Motor neuron (in vitro differentiated cells): ENCODE measurements at places on chromosomes 5 and 9. TPM values are rescaled to one million over a fixed set of nuclear protein-coding genes. Genes with fewer than 3 reads are reported as not detected.
A peak's percentile ranks its signal among the peaks of the same experiment; 100 is the strongest.

DNA sequence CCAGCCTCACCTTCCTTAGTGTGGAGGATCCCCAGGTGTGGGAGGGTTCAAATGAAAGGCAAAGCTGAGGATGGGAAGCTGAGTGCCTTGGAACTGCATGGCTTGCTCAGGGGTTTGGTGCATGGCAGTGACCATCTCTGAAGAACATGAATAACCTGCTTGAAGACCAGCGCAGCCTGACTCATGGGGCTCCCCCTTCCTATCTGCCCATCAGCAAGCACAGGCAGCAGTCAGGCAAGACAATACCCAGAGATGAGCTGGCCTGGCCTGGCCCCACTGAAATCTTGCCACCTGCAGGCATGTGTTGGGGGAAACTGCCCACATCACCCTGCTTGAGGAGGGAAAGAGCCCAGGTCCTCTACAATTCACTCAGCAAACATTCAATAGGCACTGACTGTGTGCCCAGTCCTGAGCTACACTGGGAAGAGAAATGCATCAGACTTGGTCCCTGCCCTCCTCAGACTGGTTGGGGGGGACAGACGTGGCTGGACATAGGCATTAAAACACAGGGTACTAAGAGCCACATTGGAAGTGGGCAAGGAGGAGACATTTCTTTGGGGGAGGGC is 105.0 kb upstream of the ALDH1B1 start:
- ATAC-seq = no peak

- peak; percentile 87 for ATAC-seq
These were observed at the start of gene PTGES for GRCh38 chr9:129752900-129753729. Gene PTGES (minus strand): TSS chr9:129753042. CDS start chr9:129753012, 30 bp downstream.

- peak; percentile 1 for ATAC-seq
These were observed 826 bp downstream of the GPRIN1 start for GRCh38 chr5:176608937-176609723.

The HMMR gene
- 3.7 and 4.7 TPM in 2 replicates for total RNA-seq

The GPRIN1 gene
- total RNA-seq = 1.1 and 1.2 TPM in 2 replicates

GRCh38 chr9:75238311-75238976 is 150.1 kb downstream of the OSTF1 start:
- no peak for ATAC-seq

- no peak for ATAC-seq
These were observed 92.5 kb upstream of the DNAH5 start for GRCh38 chr5:14036947-14037346.

- no peak for ATAC-seq
These were observed 18.3 kb upstream of the IL13 start for GRCh38 chr5:132639706-132640130.

The LCN1 gene
- not detected in 2 replicates for total RNA-seq

The SLC34A1 gene
- 0.26 and 0.94 TPM in 2 replicates for total RNA-seq

DNA sequence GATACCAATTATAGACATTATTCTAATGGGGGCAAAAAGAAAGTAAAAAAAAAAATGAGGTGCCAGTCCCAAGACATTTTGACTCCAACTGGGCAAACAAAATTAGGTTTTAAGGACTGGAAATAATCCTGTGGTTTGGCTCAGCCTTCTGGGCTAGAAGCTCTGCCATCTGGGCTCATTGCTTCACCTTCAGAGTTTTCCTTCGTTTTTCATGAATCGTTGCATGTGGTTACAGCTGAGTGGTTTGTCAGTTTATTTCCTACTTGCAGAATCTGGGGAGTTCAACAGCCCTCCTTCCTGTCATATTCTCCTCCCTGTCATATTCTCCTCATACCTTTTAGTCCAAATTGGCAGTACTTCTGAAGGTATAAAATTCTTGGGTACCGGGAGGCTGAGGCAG is 12.0 kb downstream of the UGT3A2 start:
- ATAC-seq = no peak

DNA sequence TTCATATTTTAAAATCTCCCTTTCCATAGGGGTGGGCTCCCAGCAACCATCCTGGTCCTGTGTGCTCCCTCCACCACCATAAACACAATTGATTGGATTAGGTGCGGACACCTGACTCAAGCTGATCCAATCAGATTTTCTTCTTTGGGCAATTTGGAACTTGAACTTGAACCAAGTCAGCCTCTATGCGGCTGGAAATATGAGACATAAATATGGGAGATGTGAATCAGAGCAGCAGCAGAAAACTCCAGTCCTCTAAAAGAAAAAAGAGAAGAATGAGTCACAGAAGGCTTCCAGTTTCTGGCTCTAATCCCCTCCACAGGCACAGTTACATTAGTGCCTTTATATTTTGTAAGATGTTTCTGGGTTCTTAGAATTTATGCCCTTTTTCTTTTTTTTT is 306.6 kb downstream of the MLLT3 start:
- ATAC-seq = no peak

The SLC6A7 gene
- total RNA-seq = 0.63 and 1.9 TPM in 2 replicates

- ATAC-seq = no peak
These were observed 65.4 kb downstream of the RNF130 start for GRCh38 chr5:180006141-180006540.

The DMRT3 gene
- 0.14 and 0.25 TPM in 2 replicates for total RNA-seq

The BHMT gene
- total RNA-seq = 0.63 and 1.00 TPM in 2 replicates

DNA sequence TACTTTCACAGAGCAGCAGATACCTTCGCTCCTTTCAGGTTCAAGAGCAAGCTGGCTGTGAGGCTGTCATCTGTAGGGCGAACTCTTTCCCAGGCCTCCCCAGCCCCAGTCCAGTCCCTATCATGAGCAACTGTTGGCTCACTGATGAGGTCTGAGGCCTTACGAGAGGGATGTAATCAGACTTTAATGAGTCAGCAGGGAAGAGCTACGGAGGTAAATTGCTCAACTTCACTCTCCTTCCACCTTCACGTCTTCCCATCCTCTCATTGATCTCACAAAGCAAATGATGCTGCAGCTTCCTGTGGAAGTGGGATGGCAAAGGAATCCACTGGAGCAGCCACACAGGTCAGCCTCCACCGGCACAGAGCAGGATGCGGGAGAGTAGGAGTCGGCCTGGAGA is 130.7 kb upstream of the TBCA start:
- no peak for ATAC-seq

GRCh38 chr5:98993512-98993911 is 64.7 kb upstream of the CHD1 start:
- ATAC-seq = no peak

The SLC36A3 gene
- total RNA-seq = 0.45 TPM in 1 of 2 replicates, not detected in the other

The GRM6 gene
- 0.11 and 0.19 TPM in 2 replicates for total RNA-seq

GRCh38 chr9:93357649-93358048 is 93.8 kb upstream of the FAM120A start:
- no peak for ATAC-seq

The CTSV gene
- total RNA-seq = 2.2 and 2.5 TPM in 2 replicates

GRCh38 chr9:4277531-4277991 is 22.3 kb downstream of the GLIS3 start:
- no peak for ATAC-seq

- peak; percentile 46 for ATAC-seq
These were observed 1.3 kb downstream of the ASTN2 start for GRCh38 chr9:117413346-117414219.

DNA sequence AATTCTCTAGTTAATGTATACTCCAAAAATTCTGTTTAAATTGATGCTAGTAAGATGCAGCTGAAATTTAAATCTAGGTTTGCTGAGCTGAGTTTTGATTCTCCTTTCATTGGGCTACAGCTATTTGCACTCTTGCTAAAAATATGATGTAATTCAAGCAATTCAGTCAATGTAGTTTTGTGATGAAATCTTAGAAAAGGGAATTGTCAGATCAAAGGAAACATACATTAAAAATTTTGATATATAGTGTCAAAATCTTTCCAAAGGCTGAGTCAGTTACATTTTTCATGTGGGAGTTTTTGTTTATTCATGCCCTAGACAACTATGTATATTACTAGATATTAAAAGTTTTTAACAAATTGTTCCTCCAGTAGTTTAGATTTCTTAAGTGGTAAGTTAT is 334.9 kb upstream of the DAB2 start:
- no peak for ATAC-seq

- ATAC-seq = no peak
These were observed 7.0 kb upstream of the UGT3A2 start for GRCh38 chr5:36073595-36074216.

- ATAC-seq = no peak
These were observed 30.2 kb upstream of the CDKN2B start for GRCh38 chr9:22039258-22039657.

The TRPM3 gene
- total RNA-seq = 0.27 and 0.56 TPM in 2 replicates

- no peak for ATAC-seq
These were observed 42.6 kb upstream of the APC start for GRCh38 chr5:112694853-112695709.

The CCDC183 gene
- 2.3 and 2.6 TPM in 2 replicates for total RNA-seq

GRCh38 chr5:35743644-35744043 is 113.0 kb upstream of the IL7R start:
- no peak for ATAC-seq

- peak; percentile 69 for ATAC-seq
These were observed 88.1 kb downstream of the FGF1 start for GRCh38 chr5:142597546-142598337.

- ATAC-seq = no peak
These were observed 17.4 kb downstream of the SLC12A2 start for GRCh38 chr5:128100860-128101557.

The TLR4 gene
- 0.13 and 0.14 TPM in 2 replicates for total RNA-seq

The NUTM2F gene
- total RNA-seq = not detected in 2 replicates

DNA sequence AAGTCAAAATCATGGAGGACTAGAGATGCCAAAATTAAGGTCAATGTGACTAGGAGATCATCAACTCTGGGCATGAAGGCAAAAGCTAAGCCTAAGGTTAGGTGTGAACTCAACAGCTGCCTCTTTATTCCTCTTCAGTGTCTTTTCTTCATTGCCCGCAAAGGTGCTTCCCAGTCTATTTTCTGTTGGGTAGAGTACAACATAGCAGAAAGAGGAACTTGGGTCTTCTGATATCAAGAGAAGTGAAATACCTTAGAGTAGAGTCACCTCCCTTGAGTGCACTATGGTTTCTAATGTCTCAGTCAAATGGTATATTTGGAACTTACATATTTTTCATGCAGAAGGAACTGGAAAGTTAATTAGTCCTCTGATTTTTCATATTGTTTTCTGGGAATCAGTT is 122.5 kb upstream of the GRIN3A start:
- no peak for ATAC-seq

The ADAMTSL2 gene
- 0.10 and 0.23 TPM in 2 replicates for total RNA-seq

GRCh38 chr9:27379311-27380251 is 82.6 kb upstream of the EQTN start:
- no peak for ATAC-seq

DNA sequence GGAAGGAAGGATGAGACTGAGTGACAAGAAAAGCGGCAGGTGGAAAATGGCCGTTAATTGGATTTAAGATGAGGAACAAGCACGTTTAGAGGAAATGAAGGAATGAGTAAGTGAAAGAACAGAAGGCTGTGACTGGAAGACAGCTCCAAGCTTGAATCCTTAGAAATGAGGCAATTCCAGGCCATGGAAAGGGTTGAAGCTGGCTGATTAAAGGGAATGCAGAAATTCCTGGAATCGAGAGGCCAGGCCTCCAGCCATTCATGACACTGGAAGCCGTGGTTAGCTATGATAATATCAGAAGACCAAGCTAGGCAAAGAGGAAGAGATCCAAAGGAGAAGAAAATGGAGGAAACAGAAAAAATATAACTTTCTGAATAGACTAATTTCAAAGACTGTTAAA is 84.2 kb downstream of the ARL15 start:
- ATAC-seq = no peak
